ENCODE measurements at places on chromosomes 16 and 17.

DNA sequence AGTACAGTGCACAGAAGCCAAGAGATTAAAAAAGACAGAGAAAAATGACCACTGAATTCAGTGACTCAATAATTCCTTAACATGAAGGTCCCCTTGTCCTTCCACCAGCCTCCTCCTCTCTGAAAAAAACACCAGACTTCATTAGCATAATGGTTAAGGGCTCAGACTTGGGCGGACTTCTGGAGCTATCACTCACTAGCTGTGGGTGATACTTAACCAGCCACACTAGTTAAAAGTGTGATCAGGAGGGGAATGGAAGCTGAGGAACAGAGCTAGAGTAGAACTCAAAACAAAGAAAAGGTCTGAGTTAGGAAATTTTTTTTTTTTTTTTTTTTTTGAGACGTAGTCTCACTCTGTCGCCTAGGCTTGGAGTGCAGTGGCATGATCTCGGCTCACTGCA, 23.2 kb downstream of the ZNF652 start:
- DNase-seq: no peak

- DNase-seq: no peak
Measured at GRCh38 chr17:77163001-77163400, 22.2 kb downstream of the SEC14L1 start.

DNA sequence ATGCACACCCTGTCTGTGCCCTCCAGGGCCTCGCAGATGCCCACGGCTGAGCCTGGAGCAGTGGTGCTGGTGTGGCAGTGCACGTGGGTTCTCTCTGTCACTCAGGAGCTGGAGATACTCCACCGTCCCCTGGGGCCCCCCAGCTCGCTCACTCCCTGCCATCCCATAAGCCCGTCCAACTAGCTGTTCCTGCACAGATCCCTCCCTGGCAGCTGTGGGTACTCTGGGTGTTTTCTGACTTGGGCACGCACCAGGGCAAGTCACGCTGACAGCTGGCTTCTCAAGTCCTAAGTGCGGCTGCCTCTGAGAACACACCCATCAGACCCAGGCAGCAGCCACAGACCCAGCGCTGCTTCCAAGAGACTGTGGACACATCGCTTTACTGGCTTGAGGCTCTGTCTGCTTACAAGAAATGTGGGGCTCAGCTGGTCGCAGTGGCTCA, 25.4 kb upstream of the ITGB4 start:
- no peak for DNase-seq

GRCh38 chr16:69814561-69814960, 52.4 kb downstream of the WWP2 start:
- DNase-seq: no peak

DNA sequence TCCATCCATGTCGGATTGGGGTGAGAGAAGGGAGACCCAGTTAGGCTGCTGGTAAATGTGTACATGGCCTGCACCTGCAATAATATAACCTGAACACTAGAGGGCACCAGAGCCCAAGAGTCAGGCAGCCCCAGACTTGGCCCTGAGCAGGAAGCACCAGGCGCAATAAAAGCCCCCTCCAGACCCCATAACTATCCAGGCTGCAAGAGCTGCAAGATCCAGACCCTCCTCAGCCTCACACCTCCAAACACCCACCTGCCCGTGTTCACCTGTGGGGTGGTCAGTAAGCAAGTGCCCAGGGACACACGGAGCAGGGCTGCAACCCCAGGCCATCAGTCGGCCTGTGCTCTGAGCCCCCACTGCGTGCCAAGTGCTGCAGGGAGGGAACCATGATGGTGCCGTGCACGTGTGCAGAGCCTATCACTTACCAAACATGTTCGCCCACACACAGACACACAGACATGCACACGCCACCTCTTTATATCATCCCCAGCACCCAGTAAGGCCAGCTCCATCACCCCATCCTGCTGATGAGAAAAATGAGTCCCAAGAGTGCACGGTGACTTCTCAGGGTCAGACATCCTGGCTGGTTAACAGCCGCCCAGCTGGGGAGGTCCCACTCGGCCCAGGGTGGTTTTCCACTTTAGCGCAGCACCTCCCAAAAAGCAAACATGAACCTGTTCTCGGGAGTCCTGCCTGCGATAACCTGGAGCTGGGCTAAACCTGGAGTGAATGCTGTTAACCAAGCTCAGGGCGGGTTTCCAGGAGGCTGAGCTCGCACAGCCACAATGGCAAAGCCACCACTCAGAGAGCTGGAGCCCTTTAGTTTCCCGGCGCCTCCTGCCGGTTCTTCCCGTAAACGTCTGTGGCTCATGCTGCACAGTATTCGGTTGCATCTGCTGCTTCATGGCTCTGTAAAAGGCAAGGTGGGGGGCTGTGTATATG, 439.8 kb downstream of the SOX9 start:
- peak; percentile 75 for DNase-seq

DNA sequence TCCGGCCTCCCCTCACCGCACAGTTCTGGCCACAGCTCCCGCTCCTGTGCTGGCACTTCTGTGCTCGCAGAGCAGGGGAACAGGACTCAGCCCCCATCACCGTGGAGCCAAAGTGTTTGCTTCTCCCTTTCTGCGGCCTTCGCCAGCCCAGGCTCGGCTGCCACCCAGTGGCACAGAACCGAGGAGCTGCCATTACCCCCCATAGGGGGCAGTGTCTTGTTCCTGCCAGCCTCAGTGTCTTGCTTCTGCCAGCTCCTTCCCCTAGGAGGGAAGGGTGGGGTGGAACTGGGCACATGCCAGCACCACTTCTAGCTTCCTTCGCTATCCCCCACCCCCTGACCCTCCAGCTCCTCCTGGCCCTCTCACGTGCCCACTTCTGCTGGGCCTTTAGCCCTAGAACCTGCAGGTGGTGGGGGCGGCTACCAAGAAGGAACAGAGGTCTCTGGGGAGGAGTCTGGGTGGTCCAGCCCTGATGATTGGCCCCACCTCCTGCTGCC, 645 bp upstream of the ELMO3 start:
- DNase-seq: peak; percentile 46

- DNase-seq: no peak
Measured at GRCh38 chr16:11539641-11540050, 47.1 kb downstream of the LITAF start.

DNA sequence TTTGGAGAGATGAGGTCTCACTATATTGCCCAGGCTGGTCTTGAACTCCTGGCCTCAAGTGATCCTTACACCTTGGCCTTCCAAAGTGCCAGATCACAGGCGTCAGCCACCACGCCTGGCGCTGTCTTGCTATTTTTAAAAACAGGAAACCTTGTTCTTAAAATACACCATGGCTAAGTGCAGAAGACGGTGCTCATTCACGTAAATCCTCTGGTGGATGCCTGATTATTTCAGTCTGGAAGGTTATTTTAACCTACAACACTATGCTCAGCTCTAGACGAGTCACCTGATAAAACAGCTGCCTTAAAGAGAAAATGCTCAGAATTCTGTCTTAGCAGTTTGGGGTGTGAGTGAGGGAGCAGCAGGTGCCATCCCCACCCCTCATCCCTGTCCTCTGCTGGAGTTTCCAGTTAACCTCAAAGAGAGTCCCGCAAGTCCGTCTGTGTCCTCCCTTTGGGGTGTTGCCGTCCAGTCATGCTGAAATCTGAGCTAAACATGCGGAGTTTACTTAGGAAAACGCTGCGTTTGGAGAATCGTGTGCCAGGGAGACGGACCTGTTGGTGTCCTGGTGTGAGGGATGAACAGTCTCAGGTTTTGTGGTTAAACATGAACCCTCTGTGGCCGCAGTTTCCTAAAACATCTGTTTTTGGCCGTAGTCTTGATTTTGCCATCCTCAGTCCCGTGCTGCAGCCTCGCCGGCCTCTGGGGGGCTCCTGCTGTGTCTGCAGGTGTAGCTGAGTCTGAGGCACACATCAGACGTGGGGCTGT, 17.1 kb downstream of the SPG7 start:
- DNase-seq: no peak

DNA sequence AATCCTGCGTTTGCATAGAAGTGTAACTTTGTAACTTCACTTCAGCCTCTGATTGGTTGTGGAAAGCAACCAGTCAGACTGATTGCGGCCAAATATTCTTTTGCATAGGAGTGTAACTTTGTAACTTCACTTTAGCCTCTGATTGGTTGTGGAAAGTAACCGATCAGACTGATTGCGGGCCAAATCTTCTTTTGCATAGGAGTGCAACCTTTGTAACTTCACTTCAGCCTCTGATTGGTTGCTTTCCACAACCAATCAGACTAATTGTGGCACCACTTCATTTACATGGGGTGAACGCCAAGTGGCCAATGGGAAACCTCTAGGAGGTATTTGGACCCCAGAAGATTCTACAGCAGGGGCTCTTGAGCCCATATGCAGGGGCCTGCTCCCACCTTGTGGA, 1.8 kb upstream of the TMEM98 start:
- no peak for DNase-seq

DNA sequence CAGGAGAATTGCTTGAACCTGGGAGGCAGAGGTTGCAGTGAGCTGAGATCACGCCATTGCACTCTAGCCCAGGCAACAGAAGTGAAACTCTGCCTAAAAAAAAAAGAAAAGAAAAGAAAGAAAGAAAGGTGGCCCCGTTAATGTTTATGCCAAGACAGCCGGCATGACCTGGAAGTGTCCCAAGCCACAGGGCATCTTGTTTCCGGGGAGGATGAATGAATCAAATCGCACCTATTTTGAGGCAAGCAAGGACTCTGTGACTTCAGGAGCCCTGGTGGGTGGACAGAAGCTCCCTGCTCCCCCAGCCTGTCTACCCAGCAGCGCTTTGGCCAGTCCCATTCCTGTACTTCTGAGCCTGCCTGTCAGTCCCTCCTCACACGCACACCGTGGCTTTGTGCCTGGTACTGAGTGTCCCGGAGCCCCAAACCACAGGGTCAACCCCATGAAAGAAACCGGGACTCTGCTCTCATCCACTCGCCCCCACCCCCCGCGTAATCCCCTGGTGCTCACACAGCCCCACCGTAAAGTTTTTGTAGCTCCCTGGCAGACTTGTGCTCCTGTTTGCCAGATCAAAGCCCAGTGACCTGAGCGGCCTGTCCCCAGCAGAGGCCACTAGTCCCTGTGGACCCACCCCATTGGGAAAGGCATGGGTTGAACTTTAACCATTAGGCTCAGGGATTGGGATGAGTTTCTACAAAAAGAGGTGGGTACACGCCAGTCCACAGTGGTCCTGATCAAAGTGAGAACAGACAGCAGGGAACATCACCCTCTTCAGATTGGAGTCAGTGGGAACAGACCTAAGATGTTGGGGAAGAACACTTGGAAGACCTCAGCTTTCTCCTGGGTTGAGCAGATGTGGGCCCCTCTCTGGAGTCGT, 19.3 kb downstream of the CD2BP2 start:
- no peak for DNase-seq

DNA sequence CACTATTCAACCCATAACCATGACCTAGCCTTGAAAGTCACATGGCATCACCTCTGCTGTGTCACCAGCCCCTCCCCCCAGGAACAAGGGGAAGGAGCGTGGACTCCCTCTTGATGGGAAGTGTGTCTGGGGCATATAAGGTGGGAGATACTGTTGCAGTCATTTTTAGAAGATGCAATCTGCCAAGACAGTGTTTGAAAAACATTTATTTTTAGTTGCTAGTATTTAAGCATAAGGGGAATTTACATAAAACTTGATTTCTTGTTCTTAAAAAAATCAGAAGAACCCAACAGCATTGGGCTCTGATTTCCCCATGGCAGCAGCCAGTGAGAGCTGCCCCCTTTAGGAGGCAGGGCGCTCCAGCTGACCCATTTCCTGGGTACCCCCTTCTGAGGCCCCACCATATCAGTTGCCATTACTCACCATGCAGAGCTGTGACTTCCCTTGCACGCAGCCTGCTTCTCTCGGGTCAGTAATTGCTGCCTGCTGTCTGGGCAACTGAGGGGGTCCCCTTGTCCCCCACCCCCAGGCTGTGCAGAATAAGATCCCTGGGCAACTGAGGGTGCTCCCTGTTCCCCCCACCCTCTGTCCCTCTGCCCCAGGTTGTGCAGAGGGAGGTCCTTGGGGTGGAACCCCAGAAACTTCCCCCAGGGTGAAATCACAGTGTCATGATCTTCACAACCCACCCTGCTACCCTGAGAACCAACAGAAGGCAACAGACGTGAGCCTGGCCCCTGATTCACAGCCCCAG, 11.8 kb upstream of the CDC42EP4 start:
- DNase-seq: no peak

GRCh38 chr16:67053767-67054334, 24.9 kb downstream of the CBFB start:
- no peak for DNase-seq

- DNase-seq: no peak
Measured at GRCh38 chr17:49756323-49757150, 7.4 kb downstream of the FAM117A start.

GRCh38 chr17:7686222-7687071, 843 bp downstream of the TP53 start:
- DNase-seq: peak; percentile 85

DNA sequence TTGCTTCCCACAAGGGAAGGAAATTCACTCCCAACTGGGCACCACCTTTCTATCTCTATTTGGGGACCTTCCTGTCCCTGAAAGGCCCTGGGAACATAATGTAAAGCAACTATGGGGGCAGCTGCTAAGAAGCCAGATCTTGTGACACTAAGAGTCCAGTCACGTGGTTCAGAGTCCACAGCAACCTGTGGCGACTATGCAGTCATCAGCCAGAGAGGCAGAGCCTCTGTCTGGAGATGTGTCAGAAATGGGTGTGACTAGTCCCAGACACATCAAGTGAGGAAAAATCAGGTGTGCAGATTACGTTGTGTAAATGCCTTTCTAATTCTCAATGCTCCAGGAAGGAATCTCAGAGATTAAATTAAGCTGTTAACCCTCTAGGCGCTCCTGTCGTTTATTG, 26.6 kb upstream of the SKAP1 start:
- DNase-seq: no peak

- DNase-seq: peak; percentile 16
Measured at GRCh38 chr16:69397821-69398521, 12.2 kb upstream of the TERF2 start.

GRCh38 chr17:49132699-49133364, at the start of gene B4GALNT2:
Gene B4GALNT2 (plus strand): TSS chr17:49132769. CDS start chr17:49132793, 24 bp downstream.
- no peak for DNase-seq

DNA sequence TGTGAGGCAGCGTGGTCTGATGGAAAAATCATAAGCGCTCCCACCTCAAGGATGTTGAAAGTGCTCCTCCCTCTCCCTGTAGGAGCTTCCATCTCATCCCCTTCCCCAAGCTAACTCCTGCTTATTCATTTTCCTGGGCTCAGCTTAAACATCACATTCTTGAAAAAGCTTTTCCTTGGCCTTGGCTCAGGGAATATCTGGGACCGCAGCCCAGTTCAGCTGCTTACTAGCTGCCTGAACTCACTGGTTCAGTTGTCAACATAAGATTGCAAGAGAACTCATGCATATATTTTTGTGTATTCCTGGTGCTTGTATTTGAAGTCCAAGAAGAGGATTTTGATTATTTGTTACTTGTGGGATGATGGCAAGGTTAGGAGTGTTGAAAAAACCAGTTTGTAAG, 91.5 kb downstream of the UTP18 start:
- DNase-seq: no peak

- DNase-seq: no peak
Measured at GRCh38 chr17:19619705-19620325, 28.7 kb upstream of the ALDH3A2 start.
